ENCODE measurements at places on chromosomes 5 and 9. TPM values are rescaled to one million over a fixed set of nuclear protein-coding genes. Genes with fewer than 3 reads are reported as not detected.

PHF24 gene
- total RNA-seq = 0.13 TPM

DNA sequence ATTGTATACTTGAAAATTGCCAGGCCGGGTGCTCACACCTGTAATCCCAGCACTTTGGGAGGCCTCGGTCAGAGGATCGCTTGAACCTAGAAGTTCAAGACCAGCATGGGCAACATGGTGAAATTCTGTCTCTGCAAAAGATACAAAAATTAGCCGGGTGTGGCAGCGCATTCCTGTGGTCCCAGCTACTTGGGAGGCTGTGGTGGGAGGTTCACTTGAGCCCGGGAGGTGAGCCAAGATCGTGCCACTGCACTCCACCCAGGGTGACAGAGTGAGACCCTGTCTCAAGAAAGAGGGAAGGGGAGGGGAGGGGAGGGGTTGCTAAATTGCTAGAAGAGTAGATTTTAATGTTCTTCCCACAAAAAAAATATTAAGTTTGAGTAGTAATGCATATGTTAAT lies 53.2 kb downstream of the FNBP1 start:
- DNase-seq = no peak

GRCh38 chr5:39742916-39743315 lies 318.1 kb upstream of the DAB2 start:
- no peak for DNase-seq

DNA sequence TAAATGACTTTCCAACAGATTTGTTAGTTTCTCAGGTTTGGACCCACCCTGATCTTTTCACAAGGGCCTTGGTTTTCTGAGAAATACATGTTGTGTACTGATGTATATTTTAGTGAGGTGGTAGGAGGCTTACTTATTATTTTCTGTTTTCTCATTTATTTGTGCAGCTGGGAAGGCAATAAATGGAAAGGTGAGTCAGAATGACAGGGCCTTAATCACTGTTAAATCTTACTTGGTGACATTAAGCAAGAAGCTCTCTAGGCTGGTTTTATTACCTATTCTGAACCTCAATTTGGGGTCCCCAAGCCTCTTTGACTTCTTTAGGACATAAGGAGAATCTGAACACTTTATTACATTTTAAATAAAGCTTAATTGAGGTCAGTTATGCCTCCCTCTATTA lies 214.0 kb upstream of the DAB2 start:
- DNase-seq = no peak

MYOT gene
- not detected for total RNA-seq

DNA sequence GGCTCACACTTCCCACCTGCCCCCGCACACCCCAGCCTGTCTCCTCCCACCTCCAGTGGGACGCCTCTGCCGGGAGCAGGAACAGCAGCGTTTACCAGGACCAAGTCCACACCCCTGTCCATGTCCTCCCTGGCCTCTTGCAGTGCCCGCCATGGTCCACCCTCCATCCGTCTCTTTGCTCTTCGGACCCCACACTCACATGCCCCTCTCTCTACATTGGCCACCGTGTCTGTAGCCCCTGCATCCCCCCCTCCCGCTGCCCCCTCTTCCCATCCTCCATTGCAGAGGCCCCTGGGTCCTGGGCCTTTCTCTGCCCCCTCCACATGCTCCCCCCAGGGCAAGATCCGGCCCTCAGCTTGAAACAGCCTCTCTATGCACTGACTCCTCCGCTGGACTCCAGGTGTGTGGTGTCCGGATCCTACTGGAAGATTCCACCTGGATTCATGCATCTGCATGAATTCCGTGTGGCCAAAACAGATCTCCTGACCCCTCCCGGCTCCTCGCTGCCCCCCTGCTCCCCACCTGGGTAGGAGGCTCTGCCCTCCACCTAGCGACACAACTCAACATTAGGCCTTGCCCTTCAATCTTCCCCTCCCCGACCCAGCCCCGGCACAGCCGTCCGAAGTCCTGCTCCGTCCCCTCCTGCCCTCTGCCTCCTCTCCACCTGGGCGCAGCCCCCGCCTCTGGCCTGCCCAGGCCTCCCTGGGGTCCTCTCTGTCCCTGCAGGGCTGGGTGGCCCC lies 168.5 kb downstream of the OLFM1 start:
- no peak for DNase-seq

- DNase-seq = no peak
Observed at GRCh38 chr5:194102-194501, 2.8 kb downstream of the LRRC14B start.

CSNK1A1 gene
- total RNA-seq = 242 TPM

KIF24 gene
- total RNA-seq = 2.2 TPM

DNA sequence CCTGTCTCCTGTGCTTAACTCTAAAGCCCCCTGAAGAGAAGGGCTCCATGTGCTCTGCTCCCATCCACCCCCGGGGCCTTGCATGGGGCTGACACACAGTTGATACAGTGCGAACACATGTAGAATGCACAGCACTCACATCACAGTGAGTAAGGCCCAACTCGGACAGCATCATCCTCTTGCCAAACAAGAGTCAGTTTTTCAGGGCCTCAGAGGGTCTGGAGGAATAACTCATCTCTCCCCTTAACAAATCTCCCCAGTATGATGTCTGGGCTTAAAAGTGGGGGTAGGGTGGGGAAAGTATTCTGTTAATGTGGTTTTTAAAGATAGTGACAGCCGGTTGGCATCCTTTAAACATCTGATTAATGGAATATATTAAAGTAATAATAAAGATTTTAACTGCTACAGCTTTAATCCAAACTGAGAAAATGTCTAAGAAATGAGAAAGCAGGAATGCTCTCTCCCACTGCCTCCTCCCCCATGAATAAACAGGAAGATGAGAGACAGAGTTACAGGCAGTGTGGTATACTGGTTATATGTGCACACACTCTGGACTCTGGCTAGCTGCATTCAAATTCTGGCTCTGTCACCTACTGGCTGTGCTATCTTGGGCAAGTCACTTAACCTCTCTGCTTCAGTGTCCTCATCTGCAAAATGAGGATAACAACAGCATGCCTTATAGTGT lies 22.5 kb downstream of the APBA1 start:
- no peak for DNase-seq

DNA sequence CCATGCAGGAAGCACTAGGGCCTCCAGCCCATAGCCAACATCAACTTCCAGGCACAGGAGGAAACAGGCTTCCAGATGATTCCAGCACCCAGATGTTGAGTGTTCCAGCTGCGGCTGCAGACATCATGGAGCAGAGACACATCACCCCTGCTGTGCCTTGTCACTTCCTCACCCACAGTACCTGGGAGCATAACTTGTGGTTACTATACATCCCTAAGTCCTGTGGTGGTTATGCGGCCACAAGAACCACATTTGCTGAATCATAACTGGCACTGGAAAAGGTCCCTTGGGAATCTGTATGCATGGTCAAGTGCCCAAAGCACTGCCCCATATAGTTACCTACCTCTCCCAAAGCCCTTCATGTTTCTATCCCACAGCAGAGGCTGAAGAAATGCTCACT lies 56.6 kb downstream of the WHRN start:
- DNase-seq = no peak

GRCh38 chr5:55021821-55022220 lies 2.2 kb upstream of the GZMK start:
- DNase-seq = no peak

SMIM15 gene
- 92.1 TPM for total RNA-seq

DNA sequence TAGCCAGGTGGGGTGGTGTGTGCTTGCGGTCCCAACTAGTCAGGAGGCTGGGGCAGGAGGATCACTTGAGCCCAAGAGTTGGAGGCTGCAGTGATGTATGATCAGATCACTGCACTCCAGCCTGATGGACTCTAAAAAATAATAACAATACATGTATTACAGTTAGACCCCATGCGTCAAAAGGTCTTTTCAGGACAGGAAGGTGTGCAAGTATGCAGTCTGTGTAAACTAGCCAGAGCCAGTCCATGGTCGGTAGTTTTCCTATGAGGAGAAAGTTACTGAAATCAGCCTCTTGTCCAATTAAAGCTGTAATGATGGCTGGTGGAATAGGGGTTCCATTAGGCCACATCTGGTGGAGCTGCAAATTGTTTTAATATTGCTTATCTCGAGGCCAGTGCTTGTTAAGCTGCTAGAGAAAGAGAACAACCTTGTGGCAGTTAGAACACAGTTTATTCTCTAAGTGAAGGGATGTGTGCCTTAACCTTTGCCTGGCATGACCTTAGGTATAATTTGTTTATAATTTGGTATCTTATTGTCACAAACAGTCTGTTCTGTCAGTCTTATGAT lies 1.5 kb upstream of the STOM start:
- DNase-seq = no peak

LCP2 gene
- total RNA-seq = 13.8 TPM

TNC gene
- total RNA-seq = 10.1 TPM

DNA sequence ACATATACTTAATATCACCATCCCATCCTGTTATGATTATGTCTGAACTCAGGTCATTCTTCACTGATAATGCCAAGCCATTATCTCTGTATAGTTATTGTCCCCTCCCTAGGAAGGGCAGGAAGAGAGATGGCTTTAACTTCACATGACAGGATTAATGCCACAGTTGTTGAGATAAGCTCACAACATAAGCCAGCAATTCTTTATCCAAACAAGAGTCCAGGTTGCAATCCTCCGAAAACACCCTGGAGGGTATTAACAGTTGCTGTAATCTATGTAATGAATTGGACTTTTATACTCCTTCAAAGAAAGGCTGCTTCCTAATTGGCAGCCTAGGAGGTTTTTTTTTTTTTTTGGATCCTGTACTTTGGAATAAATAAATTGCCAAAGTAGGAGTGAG lies 779.4 kb downstream of the SEMA5A start:
- DNase-seq = no peak

HACD4 gene
- total RNA-seq = 5.7 TPM

FOXD4L5 gene
- 0.10 TPM for total RNA-seq

SLC27A6 gene
- 0.28 TPM for total RNA-seq

GRCh38 chr5:79990205-79990597 lies 861 bp downstream of the MTX3 start:
- no peak for DNase-seq

DNA sequence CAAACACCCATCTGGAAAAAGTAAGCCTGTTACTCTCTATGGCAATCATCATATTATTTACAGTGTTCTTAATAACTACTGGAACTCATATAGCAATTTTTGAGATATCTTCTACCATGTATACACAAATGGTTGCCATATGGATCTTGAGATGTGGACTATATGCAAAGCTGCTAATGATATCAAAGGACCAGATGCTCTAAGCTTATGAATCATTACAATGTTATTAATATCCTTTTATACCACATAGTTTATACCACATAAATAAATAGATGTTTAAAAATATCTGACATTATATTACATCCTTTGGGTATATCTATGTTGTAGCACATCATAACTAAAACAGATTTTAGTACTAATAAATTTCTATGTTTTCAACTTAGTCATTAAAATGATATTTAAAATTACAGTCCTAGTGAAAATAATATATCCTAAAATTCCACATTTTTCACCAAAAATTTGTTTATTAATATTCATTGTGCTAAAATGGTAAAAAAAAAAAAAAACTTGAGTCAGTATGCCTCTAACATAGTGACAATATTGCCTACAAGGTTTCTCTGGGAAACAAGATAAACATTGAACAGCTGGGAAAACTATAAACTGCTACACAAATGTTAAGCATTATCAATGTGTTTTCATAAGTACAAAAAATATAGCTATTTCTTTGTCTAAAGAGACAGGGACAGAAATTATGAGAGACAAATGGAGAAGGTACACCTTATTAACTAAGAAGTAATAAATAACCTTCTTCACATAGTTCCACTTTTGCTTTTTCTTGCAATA lies 85.5 kb downstream of the DTWD2 start:
- no peak for DNase-seq

SPATA31A3 gene
- not detected for total RNA-seq
